Suprapubic skin (tissue), 4 donors: ENCODE measurements at places on chromosomes 3 and 15. TPM values are rescaled to one million over a fixed set of nuclear protein-coding genes. Genes with fewer than 3 reads are reported as not detected.

DNA sequence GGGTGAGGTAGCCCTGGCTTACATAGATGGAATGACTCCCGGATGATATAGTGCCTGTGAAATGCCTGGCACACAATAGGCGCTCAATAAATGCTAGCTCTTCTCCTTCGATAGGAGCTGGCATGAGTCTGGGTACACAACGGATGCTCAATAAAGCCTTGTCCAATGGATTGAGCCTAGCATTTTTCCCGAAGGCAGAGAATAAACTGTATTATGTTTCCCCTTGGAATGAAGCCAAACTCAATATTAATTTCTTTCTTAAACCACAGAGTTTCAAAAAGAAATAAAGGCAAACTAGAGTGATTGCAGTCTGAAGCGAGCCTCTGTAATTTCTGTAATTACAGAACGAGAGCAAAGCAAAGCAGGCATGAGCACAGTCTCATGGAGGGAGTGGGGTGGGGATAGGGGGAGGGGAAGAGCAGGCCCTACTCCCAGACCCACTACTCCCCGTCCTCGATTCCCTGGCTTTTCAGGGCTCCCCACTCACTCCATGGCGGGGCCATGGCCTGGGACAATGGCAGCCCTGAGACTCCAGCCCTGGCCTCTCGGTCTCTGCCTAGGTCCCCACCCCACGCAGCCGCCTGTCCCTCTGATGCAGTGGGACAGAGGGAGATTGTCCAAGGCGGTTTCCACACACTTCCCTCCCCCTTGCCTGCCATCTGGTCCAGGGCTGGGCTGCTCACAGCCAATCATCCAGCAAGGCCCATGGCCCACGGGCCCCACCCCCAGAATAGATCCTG lies 18.0 kb downstream of the SLC6A1 start:
- no peak for DNase-seq

DNA sequence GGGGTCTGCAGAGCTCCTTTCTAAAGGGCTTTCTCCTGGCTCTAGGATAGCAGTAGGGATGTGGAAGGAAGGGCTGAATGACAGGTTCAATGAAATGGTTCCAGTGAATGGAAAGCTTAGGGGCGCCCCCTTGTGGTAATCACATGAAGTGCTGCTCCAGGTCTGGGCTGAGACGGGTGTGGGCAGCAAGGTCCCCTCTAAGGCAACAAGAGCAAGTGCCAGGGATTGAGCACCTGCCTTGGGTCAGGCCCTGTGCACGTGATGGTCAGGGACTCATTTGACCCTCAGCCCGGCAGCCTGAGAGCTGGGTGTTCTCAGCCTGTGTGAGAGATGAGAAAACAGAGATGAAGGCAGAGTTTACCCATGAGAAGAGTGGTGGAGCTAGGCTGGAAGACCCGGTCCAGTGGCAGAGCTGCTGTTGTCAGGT lies 12.1 kb upstream of the CX3CR1 start:
- peak; percentile 87 for DNase-seq

- DNase-seq = no peak
Measured at GRCh38 chr15:82648257-82649103, 1.3 kb upstream of the CPEB1 start.

GRCh38 chr3:165642761-165643420 lies 194.3 kb downstream of the BCHE start:
- DNase-seq = no peak

DNA sequence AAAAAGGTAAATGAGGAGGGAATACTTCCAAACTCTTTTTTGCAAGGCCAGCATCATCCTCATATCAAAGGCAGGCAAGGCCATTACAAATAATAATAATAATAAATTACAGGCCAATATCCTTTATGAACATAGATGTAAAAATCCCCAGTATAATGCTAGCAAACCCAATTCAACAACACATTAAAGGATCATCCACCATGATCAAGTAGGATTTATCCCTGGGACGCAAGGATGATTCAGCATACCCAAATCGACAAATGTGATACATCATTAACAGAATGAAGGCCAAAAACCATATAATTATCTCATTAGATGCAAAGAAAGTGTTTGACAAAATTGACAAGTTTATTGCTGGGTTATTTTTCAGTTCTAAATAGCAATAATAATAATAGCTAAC lies 53.6 kb downstream of the GHSR start:
- no peak for DNase-seq

- DNase-seq = no peak
Measured at GRCh38 chr3:159649951-159650350, 338.7 kb upstream of the IL12A start.

ADAMTSL3 gene
- 11.3 TPM for total RNA-seq
